ENCODE measurements at places on chromosomes 7 and 10.

DNA sequence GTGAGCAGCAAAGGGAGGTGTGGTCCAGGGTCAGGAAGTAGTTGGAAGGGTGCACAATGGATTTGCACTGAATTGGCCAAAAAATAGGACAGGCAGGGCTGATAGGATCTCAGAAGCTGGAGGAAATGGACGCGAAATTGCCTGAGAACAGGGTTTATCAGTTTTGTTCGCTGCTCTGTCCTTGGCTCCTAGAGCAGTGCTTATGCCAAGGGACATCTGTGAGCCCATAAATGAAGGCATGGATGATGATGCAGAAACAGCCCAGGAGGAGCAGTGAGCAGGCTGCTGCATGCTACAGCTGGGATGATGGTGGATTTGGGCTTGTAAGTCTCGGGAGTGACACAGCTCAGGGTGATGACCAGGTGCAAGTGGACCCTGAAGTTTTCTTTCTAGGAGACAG lies 204.7 kb downstream of the PRPF18 start:
- DNase-seq = no peak

DNA sequence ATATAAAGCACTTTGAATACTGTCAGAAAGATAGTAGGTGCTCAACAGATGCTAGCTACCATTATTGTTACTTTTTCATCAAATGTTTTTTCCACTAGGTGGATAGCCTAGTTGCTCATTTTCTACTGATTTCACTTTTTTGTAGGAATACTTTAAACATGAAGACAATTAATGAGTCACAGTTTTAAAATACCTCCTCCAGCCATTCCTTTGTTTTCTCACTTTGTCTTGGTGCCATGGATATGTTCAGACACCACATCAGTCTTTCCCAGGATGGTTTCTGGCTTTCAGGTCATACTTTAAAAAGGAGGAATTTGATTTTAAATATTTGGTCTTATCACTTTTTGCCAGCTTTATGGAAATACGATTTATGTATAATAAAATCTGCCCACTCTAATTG lies 147.1 kb upstream of the MGMT start:
- no peak for DNase-seq

DNA sequence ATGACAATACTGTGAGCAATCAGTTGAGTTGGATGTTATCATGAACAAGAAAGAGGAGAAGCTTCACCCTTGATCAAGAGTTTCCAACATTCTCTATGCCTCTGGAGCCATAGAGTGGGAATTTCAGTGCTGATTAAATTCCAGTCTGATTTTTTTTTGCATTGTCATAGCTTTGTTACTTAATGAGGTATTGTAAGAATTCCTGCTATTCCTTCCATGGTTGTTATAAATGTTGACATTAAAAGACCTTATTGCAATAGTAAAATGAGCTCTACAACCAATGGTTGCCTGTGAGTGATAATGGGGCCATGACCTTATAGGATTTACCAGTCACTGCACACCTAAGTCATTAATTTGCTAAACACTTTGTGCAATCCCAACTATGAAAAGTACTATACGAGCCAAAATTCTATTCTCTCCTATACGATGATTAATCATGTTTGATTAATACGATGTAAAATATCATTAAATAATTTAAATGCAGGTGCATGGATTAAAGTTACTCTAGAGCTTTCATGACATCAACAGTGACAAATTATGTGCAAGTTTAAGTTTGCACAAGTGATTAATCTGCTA lies 353.2 kb upstream of the KLF6 start:
- no peak for DNase-seq

DNA sequence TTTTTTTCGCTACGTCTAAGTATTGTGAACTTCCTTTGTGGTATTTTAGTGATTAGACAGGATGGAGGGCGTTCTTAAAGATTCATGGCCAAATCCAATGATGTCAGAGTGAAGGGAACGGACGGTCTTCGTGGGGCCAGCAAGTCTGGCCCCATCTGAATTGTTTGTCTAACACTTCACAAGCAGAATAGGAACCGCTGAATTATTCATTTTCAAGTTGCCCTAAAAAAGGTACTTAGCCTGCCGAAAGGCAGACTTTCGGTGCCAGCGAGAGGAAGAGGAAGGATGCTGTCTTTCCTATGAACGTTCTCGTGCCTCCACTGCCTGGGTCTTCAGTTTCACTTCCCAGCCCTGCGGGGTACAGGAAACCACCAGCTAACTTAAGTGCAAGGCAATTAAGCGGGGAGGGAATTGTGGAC lies 145.7 kb upstream of the SH2B2 start:
- DNase-seq = no peak

DNA sequence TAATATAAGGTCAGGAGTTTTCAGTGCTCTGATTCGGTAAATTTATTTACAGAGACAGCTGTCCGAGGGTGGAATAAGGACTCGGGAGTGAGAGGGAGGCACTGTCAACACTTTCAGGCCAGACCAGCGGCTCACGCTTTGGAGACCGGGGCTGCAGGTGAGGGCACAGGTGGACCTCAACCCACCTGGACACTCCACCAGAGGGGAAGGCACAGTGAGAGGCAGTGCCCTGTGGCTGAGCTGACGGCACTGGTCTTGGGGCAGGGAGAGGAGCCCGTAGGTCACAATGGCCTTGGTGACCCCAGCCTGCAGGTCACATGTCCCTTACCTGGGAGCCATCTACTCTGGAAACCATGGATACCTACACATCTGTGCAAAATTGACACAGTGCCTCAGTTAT lies 315.1 kb downstream of the ADARB2 start:
- no peak for DNase-seq

GRCh38 chr10:117441812-117442443 lies 66.7 kb upstream of the PDZD8 start:
- DNase-seq = no peak

DNA sequence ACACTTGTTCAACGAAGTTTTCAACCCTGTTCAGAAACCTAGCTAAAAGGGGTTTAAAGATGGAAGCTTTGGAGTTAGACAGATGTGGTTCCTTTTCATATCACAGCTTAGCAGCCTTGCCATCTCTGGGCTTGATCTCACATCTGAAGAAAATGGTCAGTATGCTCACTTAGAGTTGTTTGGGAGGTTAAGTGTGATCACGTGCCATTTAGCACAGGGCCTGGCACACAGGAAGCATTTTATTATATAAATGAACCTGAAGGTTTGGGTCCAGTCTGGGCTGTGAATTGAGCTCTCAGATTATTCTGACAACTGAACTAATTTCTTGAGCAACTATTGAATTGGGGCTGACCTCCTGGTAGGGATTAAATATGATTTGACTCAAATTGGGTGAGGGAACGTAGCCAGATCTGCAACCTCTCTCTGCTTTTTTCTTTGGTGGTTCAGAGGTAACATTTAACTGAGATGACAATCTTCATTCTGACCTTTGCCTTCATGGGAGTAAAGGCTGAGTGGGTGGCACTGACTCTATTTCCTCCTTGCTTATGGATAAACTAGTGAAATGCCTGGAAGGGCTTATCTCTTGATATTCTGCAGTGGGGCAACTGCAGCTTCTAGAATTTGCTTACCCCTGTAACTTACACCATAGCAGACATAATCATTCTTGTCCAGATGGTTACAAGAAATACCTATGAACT lies 10.2 kb upstream of the HKDC1 start:
- DNase-seq = no peak

- DNase-seq = peak; percentile 83
These were observed 578 bp downstream of the CACUL1 start for GRCh38 chr10:118754229-118754555.

- peak; percentile 89 for DNase-seq
These were observed 194.6 kb upstream of the PHYHIPL start for GRCh38 chr10:58981846-58982245.

GRCh38 chr10:130994845-130995244 lies 316.7 kb downstream of the TCERG1L start:
- DNase-seq = no peak

DNA sequence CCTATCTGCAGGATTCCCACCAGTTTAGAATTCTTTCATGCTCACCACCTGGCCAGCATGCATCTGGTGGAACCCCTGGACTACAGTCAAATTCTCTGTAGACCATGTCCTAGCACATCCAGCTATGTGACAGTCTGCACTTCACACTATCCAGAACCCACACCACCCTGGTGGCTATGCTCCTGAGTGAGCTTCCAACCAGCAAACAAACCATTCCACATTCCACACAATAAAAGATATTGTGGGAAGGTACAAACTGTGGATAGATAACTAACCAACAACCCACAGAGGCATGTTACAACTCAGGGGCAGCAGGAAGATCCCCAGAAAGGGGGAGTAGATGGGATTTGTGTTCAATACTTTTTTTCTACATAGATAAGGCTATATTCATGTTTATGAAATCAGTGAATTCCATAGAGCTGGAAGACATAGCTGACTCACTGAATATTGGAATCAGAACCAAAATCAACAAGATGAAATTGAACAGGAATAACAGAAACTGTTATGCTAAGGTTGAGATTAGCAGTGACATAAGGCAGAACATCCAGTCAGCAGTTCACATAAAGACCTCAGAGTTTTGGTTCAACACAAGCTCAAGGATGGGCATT lies 72.5 kb downstream of the LRRC17 start:
- no peak for DNase-seq

DNA sequence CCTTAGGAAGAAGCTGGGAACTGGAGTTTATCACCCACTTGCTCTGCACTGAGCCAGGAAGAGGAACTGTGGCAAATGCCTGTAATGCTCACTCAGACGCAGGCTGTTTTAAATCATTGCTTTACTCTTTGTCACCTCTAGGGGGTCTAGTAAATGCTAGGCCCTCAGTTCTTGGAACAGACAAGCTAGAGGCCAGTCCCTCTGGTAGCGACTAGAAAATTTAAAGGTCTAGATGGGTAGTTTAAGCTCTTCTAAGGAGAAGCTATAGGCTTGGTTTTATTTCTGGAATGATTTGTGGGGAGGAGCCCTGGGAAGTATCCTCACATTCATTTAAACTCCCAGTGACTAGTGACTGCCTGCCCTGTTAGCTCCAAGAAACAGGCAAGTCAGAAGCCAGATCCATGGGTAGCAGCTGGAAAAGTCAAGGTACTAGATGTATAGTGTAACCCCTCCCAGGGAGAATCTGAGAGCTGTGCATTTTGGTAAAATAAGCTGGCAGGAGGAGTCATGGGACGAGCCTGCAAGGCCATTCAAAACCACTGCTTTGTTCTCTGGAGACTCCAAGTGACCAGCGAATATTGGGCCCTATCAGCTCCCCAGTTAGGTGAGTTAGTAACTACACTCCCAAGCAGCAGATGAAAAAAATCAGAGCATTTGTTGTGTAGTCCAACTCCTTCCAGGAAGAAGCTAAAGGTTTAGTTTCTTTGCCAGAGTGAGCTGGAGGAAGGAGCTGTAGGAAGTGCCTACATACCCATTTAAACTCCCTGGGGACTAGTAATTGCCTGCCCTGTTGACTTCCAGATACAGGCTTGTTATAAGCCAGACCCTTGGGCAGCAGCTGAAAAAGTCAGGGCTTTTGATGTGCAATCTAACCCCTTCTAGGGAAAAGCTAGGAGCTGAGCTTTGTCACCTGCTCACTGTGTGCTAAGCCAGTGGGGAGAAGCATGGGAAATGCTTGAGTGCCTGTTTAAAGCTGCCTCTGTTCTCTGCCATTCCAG lies 68.9 kb downstream of the DYNC1I1 start:
- peak; percentile 31 for DNase-seq

- DNase-seq = peak; percentile 42
These were observed 7.9 kb downstream of the DLX6 start for GRCh38 chr7:97013134-97013844.

DNA sequence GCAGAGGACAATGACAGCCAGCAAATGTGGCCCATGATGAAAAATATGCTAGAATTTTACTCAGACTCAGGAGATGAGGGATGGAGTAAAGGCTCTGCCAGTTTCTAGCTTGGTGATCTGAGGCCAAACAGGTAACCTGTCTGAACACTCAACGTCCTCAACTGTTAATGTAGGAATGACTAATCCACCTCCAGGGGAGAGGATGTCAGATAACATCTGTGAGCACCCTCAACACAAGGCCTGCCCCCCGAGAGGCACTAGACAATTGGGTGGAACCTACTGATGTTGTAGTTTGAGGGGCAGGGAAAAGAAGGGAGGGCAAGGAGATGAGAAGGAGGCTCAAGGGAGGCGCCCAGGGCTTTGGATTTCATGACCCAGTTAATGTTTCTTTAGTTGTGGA lies 445.1 kb downstream of the PLXNA4 start:
- no peak for DNase-seq

DNA sequence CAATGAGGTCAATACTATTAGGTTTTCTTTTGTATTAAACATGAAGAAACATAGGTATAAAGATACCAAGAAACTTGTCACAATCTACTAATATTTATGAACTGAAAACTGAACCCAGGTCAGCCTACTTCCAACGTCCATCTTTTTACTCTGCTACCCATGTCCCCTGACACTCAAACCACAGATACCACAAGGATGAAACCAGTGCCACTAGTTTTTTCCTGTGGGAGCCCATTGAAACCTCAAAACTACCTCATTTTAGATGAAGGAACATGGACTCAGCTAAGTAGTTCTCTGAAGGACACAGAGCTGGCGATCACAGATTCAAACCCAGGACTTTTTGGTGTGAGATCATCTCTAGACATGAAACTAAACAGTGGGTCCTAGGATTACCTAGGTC lies 6.8 kb downstream of the TET1 start:
- DNase-seq = no peak

GRCh38 chr7:113087071-113087998 lies 708 bp upstream of the GPR85 start:
- DNase-seq = peak; percentile 30

GRCh38 chr7:1448958-1449357 lies 10.3 kb downstream of the MICALL2 start:
- DNase-seq = no peak

- no peak for DNase-seq
These were observed 122.7 kb upstream of the STEAP4 start for GRCh38 chr7:88429382-88429781.

GRCh38 chr7:155732286-155732685 lies 80.0 kb downstream of the SHH start:
- no peak for DNase-seq

DNA sequence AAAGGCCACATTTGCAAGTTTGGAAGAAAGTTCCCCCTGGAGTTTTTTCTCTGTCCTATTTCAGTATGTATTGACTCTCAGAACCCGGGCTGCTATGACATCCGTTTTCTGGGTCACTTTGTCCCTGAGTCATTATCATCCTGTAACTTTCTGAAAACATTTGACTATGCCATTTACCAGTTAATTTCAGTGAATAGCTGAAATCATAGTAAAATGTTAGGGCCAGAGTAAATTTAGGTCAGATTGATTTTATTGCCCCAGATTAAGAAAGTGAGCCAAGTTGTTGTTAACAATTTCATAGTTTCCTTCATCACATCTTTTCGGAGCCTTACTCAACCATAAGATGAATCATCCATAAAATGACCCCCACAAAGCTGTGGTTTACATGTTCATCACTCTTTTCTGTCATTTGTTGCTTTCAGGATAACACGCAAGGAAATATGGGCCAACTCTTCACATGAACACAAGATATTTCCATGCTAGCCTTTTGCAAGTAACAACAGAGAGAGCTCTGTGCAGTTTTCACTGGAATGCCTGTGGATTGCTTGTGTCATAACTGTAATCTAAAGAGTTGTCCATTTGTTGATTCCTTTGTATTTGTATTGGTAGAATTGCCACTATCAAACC lies 3.9 kb upstream of the MACC1 start:
- no peak for DNase-seq

All from neural progenitor cell (in vitro differentiated cells).